SW480 (cell line): ENCODE measurements at places on chromosomes 1 and 21.

DNA sequence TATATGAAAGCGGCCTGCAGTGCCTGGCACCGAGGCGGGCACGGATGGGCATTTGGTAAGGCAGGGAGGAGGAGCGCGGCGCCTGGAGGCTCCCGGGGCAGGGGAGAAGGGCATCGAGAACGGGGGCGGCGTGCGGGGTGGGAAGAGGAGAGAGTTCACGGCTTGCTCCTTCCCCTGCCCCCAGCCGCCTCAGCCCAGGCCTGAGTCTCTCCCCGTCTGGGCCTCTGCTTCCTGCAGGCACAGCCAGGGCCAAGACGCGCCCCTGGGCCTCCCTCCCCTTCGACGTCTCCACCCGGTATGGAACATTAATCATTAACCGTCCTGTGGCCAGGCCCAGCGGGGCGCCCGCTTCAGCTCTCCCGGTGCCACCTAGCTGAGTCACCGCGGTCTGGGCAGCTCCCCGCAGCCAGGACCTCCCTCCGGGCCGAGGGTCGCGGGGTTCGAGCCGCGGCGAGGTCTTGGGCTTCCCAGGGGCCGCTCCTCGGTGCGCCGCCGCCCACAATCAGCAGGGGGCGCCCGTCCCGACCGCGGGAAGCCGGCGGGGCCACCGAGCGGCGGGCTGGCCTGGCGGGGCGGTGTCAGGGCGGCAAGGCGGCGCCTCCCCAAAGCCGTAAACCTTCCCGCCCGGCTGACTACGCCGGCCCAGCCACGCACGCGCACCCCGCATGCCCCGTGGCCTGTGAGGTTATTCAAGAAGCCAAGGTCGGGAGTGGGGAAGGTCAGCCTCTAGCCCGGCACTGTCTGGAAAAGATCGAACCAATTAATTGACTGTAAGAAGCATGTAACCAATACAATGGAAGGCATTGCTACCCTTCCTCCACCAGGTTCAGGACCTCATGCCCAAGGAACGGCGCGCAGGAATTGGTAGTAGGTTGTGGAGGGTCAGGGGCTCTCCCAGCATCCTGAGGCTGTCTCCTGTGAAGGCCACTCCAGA, 23.4 kb upstream of the RD3 start:
- peak; percentile 96 for DNase-seq

DNA sequence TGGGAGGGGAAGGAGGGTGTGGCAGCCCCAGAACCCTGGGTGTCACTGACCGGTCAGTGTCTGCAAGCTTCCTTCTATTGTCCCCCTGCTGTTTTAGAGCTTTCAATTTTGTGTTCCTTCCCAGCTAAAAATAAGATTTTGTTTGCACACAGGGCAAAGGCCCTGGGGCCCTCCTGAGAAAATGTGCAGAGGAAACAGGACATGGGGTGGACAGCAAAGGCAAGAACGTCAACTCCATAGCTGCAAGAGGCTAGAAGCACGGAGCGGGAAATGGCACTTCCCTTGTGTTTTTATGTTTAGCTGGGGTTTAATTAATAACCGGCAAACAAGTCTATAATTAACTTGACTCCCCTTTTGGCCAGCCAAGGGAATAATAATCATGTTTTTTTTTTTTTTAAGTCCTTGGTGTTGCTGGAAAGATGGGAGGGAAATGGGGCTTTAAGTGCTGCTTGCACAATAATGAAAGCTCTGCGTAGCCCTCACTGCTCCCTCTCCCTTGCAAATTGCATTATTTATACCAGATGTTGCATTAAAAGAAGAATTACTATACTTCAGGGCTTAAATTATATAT, 261.4 kb upstream of the USP24 start:
- no peak for DNase-seq

- DNase-seq: peak; percentile 37
These were observed 898 bp downstream of the C1orf174 start for GRCh38 chr1:3898994-3899753.

DNA sequence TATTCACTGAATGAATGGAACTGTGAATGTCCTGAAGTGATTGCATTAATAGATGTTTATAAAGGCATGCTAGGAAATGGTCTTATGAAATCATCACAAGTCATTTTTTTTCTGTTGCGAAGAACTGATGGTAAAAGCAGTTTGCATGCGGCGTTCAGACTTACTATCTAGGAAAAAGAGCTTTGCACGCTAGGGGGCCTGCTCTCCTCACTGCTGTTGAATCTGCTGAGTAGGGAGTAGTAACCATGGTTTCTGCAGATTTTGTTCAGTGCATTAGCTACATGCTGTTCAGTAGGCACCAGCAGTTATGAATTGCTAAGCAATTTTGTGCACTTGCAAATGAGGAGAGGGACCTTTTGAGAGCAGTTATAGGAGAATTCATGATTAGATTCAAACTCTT, 57.9 kb downstream of the CENPF start:
- DNase-seq: no peak

DNA sequence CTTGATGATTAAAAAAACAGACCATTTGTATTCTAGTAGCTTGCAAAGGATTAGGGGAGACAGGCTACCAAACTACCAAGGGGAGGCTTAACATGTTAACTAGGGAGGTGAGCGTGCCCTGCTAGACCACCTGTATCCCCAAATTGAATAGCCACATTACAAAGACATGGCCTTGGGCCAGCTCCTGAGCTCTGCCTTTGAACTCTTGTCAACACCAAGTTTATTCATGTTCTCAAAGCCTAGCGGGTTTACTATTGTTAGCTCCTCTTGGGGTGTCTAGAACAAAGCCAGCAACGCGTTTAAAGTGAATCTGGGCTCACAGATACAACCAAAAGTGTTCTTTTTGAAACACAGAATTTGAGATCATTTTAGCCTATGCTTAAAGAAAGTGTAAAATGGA, 36.3 kb downstream of the SMYD2 start:
- no peak for DNase-seq

- DNase-seq: no peak
These were observed 203.3 kb downstream of the PTPRU start for GRCh38 chr1:29439615-29440014.

DNA sequence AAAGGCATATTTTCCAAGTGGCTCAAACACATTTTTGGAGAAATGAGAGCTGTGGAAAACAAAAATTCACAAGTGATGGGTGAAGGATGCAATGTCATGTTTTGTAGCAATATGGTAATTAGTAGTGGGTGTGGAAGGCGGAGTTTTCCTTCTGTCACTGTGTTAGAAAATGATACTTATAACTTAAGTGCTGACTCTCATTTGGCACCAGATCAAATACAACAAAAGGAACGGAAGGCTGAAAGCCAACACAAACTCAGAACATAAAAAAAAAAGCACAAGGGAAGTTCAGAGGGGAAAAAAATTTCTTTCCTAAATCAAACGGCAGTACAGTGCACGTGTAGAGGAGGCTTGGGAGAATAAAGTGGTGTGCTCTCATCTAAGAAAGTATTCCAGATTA, at the start of gene TNFSF18:
TNFSF18 (minus strand) TSS at position 77 of the 400 bp plus-strand sequence; CDS start at position 32, 45 bp downstream.
- DNase-seq: no peak

DNA sequence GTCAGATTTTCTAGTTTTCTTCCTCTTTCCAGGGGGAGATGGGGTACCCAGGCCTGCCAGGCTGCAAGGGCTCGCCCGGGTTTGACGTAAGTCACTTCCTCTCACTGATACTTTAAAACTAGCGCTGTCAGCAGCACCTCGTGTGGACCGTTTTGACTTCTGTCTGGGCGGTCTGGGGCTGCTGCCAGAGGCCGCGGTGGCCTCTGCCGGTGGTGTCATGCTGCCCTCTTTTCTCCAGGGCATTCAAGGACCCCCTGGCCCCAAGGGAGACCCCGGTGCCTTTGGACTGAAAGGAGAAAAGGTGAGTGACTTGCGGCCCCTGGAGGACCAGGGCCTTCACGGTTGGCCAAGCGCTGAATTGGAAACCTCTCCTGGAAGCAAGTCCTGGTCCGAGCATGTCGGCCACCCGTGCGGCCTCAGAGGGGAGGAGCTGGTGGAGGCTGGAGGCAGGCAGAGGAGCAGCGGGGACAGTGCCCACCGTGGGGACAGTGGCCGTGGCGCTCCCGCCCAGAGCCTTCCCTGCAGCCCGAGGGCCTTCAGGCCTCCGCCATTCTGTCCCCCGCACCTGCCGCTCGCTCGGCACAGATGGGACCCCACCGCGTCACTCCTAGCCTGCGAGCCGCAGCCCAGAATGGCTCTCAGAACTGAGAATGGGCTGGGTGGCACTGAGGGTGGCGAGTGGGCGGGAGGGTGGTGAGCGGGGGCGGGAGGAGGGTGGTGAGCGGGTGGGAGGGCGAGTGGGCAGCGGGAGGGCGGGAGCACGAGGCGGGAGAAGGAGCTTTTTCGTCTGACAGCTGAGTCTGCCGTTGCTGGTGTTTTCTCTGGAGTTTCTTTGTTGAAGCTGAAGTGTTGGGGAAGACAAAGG, 9.4 kb downstream of the COL6A1 start:
- DNase-seq: no peak

GRCh38 chr1:153749408-153750005, 21.7 kb downstream of the INTS3 start:
- DNase-seq: peak; percentile 80

GRCh38 chr1:20725189-20726117, 7.0 kb downstream of the SH2D5 start:
- no peak for DNase-seq

DNA sequence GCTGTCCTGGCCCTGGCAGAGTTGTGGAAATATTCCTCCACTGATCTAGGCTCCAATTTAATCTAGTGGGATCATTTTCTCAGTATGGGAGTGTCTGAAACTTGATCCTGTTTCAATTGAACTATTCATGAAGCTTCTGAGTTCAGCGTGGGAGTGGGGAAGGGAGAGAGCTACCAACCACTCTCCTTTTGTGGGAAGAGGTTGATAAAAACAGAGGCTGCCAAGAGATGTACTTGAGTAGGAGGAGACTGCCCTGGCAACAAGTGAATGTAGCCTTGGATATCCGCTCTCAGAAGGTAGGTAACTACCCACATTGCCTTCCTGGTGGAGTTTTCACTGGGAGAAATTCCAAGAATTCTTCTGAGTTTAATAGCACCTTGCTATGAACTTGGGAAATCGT, at the start of gene CTXND2:
CTXND2 (plus strand) TSS at position 119 of the 400 bp plus-strand sequence. CDS start 25,179 bp downstream, outside the sequence.
- DNase-seq: peak; percentile 25

- no peak for DNase-seq
These were observed 173.4 kb downstream of the HUNK start for GRCh38 chr21:32046191-32046590.

- no peak for DNase-seq
These were observed 11.2 kb downstream of the RRP1 start for GRCh38 chr21:43800566-43800965.

DNA sequence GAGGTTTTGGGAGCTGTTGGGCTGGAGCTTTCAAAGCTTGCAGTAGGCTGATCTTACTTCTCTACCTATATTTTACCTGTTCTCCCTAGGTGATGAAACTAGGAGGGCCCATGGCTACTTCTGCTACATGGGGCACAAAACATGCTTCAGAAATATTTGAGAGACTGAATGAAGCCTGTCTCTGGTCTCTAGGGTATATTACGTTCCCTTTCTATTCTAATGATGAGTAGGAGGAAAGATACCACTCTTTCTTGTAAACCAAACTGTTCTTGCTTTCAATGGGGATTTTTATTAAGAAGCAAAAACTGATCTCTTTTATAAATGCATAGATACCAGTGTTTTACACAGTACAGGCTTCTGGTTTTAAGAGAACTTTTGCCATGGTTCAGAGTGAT, 103.1 kb downstream of the GALNT2 start:
- no peak for DNase-seq

DNA sequence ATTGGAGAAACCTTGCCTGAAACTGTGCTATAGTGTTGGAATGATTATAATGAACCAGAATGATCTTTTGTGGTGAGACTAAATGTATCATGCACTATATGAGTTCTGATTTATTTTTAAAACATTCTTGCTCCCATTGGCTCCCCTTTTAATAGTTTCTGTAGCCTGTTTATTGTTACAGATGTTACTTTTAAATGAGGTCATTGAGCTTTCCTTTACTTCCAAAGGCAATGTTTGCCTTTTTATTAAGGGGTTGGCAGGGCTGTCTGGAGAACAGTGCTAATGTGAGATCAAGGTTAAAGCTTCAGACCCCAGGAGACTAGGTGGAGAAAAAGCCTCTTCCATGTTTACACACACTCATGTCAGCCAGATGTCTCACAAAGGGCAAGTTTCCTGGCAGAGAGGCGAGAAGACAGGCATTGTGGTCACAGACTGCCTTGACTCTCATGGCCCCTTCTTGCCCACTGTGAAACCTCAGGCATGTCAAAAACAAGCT, 120.6 kb upstream of the RAVER2 start:
- no peak for DNase-seq

- no peak for DNase-seq
These were observed 26.1 kb downstream of the SLC6A17 start for GRCh38 chr1:110176299-110176956.

- no peak for DNase-seq
These were observed 366.2 kb downstream of the USH2A start for GRCh38 chr1:216057063-216057462.

- no peak for DNase-seq
These were observed 1603.7 kb downstream of the PLA2G4A start for GRCh38 chr1:188432427-188432826.

DNA sequence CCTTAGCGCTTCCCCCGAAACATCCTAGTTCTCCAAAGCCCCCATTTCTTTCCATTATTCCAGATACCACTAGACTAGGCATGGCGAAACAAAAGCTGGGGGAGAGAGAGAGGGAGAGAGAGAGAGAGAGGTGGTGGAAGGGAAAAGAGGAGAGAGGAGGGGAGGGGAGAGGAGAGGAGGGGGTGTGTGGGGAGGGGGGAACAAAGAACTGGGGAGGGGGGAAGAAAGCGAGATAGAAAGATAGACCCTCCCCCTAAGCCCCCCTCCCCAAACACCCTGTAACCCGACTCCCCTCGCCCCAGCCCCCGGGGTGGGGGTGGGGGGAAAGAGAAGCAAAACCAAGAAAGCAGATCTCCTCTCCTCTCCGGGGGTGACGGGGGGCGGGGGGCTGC, 352 bp downstream of the MEX3A start:
- no peak for DNase-seq

GRCh38 chr1:116286541-116286971, 86.5 kb upstream of the ATP1A1 start:
- no peak for DNase-seq

GRCh38 chr1:22801761-22802160, 91.1 kb downstream of the EPHB2 start:
- no peak for DNase-seq

DNA sequence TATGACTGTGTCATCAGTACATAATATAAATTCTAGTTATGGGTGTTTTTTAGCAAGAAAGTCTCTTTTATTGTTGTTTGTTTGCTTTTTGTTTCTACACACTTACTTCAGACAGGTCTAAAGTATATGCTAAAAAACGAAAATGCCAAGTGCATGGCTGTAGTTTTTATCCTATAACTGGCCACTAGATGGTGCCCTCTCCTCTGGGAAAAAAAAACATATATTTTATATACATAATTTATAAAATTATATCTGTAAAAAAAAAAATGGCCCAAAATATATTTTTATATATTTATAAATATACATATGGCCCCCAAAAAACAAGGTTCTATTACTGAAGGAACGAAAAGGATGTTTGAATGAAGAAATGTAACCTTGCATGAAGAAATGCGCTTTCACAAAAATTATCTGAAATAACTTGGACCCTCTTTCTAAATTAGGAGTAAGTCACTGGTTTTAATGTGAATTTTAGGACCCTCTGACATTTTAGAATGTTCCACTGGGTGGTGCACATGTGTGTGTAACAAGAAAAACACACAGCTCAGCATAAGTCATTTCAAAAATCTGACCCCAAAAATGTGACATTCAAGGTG, 93.5 kb downstream of the TTLL7 start:
- DNase-seq: peak; percentile 21
